ENCODE measurements at places on chromosomes 3 and 15.

DNA sequence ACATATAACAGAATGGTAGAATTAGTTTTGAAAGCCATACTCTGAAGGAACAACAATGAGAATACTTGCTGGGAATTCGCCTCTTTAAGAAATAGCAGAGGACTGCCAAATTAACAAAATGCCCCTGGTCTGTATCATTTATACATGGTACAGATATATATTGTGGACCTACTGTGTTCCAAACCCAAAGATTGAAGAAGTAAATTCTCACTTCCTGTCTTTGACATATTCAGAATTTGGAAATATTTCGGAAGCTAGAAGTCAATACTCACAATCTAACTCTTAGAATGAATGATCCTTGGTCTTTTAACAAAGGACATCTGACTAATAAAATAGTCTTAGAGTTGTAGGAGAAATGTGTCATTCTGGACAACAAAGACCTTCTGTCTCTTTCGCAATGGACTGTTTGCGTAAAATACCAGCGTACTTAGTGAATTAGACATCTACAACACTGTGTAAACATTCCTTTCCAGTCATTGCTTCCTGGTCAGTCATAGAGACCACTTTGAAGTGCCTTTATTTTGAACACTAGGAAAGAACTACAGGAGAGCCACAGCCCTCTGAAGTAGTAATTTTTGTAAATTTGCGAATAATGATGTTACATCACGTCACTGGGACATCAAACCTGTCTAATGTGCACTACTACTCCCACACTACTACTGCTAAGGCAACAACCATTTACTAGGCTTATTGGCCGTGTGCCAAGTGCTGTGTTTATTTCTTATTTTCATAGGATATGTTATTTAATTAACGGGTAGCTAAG, 68.0 kb downstream of the CHL1 start:
- DNase-seq: no peak

- no peak for DNase-seq
Measured at GRCh38 chr3:52463416-52463815, 8.0 kb downstream of the NISCH start.

DNA sequence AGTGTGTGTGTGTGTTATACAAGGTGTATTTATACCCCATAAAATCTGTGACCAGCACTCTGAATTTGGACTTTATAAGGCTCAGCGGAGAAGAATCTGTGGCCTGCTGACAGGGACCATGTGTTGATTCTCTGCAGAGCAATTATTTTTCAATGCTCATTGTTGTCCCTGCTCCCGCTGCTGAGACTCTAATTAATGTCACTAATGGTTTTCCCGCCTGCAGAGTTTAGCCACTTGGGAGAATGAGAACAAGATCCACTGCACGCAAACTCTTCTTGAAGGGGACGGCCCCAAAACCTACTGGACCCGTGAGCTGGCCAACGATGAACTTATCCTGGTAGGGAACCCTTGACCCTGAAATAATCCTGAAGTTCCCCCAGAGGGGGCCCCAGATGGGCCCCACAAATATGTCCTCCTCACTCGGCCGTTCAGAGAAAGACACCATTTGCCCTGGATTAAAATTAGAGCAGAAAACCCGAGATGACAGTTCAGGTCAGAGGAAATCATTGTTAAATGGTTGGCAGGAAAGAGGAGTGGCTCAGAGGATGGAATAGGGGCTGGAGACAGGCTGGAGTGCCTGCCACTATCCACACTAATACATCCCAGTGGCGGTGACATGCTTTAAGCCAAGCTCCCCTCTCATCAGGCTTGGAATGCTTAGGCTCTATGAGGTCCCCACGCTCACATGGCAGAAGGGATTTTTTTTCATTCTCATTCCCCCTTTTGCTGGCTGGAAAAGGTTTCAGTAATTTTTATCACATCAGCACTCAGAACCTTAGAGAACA, 3.3 kb downstream of the CRABP1 start:
- DNase-seq: no peak

GRCh38 chr3:44359146-44359751, 20.7 kb downstream of the TCAIM start:
- no peak for DNase-seq

- no peak for DNase-seq
Measured at GRCh38 chr3:89364314-89364713, 256.9 kb downstream of the EPHA3 start.

GRCh38 chr3:56251343-56251945, 216.8 kb downstream of the ERC2 start:
- peak; percentile 38 for DNase-seq

DNA sequence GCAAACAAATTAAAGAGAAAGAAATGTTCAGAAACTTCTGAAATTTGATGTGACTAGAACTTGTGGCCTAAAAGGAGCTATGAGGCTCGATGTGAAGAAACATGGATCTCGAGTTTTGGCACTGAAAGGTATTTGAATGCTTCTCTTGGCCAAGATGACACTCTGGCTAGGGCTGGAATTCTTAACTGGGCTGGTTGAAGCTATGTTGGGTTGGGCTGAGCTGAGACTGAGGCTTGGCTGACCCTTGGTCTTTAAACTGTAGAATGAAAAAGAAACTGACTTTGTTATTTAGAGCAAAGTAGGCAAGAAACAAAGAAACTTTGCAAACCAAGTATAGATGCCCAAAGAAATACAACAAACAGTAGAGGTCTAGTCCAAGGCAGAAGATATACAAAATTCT, 28.1 kb upstream of the CLDN16 start:
- no peak for DNase-seq

GRCh38 chr3:101941318-101942040, 92.2 kb downstream of the NFKBIZ start:
- DNase-seq: no peak

GRCh38 chr3:159978353-159978752, 10.3 kb upstream of the IL12A start:
- DNase-seq: no peak

- DNase-seq: no peak
Measured at GRCh38 chr15:94253742-94254141, 22.4 kb downstream of the MCTP2 start.

GRCh38 chr15:57108296-57108695, 189.9 kb downstream of the TCF12 start:
- DNase-seq: no peak

GRCh38 chr15:40058476-40059140, 19.6 kb upstream of the SRP14 start:
- DNase-seq: no peak
